Mesothelial cell of epicardium (in vitro differentiated cells): ENCODE measurements at places on chromosomes 4 and X.
A peak's percentile ranks its signal among the peaks of the same experiment; 100 is the strongest.

DNA sequence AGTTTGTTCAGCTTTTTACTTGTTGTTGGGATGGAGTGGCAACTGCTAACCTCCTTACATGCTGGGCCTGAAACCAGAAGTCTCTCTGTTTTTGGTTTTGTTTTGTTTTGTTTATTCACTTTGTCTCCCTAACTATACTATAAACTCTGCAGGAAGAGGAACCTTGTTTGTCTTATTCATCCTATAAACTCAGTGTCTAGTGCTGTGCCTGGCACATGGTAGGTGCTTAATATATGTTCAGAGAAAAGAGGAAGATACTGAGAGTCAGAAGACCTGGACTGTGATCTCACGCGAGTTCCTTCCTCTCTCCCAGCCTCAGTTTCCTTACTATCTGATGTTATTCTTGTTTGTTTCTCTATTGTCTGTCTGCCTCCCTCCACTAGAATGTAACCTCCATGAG, 71.3 kb downstream of the PRPS1 start:
- DNase-seq = no peak

- DNase-seq = no peak
Measured at GRCh38 chr4:139655116-139655515, 10.5 kb upstream of the MGST2 start.

DNA sequence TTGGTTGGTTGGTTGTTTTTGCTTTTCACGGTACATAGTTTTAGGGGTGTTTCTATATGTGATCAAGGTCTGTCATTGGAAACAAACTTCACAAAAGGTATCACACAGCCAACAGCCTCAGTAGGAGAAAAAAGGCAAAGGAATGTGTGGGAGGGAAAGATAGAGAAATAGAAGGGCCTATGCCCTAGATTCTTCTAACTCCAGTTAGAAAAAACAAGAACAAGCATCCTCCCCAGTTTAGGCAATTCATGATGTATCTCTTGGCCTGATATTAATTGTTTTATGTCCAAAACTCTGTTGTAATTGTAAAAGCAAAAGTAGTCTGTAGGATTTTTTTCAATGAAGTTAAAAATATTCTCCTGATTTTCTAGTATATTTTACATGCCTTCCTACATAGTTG, 192.4 kb upstream of the EDNRA start:
- no peak for DNase-seq

DNA sequence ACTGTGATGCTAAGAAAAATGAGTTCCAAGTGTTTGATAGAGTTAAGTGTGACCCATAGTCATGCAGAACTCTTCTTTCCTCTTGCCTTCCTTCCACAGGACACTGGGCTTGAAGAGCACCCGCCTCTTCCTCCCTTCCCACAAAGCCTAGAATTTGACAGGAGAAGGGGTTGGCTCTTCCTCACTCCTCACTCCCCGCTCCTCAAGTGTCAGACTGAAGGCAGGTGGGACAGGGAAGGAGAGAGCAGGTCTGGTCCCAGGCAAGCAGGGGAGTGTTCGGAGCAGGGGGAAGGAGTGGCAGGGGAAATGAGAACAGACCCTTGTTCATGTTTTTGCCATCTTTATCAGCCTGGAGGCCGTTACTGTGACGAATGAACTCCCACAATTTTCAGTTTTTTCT, 10.7 kb downstream of the MAGED2 start:
- no peak for DNase-seq

DNA sequence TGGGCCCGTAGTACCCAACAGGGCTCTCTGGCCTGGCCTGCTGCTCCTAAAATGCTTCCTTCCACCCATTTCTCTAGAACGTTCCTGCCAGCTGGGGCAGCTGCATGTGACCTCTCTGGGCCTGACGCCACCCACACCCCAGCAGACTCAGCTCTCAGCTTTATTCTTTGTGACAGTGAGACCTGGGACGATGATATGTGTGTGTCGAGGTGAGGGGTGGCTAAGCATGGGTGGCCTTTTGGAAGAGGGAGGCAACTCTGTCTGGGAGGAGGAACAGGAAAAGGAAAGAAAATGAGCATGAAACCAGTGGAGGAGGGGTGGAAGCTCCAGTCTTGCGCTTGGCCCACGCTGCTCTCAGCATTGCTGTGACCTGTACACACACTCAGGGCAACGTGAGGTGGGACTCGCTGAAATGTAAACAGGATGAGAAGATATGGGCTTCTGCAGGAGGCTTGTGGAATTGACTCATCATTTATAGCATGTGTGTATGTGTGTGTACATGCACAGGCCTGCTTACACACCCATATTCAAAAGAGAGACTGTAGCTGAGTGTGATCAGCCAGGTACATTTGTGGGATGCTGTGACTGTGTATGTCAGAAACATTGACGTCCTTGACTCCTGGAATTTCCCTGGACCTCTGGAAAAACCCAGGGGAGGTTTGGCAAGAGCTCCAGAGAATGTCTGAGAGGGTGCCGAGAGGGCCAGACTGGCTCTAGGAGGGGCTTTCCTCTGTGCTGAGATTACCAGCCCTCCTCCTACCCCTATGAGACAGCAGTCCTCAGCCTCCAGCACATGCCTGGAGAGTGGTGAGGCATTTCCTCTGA, 137.9 kb downstream of the PJA1 start:
- peak; percentile 21 for DNase-seq

GRCh38 chrX:149296092-149296491, 209.0 kb downstream of the IDS start:
- no peak for DNase-seq

DNA sequence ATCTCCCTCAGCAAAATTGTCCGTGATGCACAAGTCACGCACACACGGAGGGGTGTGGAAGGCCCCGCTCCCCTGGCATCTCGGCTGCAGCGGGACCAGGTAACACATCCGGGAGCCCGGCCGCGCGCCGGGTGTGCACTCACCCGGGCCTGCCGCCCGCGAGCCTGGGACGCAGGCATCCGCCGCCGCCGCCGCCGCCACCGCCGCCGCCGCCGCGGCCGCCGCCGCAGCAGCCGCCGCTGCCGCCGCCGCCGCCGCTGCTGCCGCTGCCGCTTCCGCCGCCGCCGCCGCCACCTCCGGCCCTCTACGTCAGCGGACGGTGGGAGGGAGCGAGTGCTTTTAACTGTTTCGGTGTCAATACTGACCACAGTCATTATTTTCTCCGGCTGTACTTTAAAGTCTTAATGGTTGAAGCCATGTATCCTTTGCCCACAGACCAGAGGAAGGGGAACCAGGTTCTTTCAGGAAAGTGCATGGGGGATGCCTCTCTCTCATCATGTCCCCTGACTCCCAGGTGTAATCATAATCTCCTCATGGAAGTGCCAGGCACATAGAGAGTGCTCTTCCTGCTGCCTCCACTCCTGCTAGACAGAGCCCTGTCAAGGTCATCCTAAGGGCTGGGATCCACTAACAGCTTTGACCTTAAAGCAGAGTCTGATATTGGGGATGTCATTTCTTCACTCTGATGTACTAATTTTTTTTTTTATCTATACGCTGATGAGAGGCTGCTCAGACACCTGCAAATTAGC, 38.0 kb downstream of the MAGEE2 start:
- DNase-seq = no peak

DNA sequence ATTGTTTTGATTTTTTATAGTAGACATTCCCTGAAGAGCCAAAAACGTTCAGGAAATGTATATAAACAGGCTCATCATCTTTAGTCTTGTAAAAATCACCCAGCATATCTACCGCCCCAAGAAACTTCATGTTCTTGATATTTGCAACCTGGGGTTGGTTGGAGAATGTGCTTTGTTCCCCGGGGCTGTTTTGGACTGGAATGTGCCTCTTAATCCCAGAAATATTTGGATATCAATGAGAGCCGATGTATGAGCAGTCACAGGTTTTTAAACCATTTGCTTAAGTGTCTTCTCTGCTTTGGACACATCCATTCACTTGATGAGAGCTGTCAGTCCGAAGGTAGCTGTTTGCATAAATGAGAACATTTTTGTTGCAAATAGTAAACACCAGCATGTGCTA, 449.7 kb downstream of the PCDH7 start:
- no peak for DNase-seq

- no peak for DNase-seq
Measured at GRCh38 chr4:48930654-48931053, 24.1 kb upstream of the OCIAD2 start.

DNA sequence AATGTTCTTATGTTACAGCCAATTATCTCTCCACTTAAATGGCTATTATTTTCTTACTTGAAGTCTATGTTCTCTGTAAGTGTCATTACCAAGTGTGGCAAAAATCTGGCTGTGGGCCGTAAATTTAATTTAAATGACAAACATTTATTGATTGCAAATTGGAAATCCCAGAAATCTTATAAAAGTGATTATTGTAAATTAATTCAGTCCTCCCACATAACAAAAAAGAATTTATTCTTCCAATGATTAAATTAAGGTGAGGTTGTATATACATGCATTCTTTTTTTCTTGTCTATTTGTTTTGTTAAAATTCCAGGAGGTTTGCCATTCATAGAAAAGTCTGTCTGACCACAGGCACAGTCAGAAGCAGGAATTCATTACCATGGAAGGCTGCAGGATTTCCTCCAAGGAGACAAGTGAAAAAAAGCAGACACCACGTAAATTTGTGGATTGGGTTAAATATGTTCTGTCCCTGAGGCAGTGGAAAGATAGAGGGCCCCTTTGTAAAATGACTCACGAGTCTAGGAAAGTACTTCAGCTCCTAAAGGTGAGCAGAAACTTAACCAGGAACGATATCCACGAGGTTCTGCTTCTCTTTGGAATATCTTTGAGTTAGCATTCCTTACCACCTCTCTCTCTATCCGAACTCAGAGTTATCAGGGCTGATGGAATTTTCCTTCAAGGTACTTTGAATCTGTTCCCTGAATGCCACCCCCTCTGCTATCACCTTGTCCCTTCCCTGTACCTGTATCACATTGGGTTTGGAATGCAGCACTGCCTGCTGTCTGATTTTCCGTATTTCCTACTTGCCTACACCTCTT, 10.7 kb downstream of the PPARGC1A start:
- no peak for DNase-seq

GRCh38 chr4:66059136-66059535, 388.8 kb upstream of the EPHA5 start:
- no peak for DNase-seq

- DNase-seq = no peak
Measured at GRCh38 chrX:1323315-1323714, 13.3 kb upstream of the IL3RA start.

DNA sequence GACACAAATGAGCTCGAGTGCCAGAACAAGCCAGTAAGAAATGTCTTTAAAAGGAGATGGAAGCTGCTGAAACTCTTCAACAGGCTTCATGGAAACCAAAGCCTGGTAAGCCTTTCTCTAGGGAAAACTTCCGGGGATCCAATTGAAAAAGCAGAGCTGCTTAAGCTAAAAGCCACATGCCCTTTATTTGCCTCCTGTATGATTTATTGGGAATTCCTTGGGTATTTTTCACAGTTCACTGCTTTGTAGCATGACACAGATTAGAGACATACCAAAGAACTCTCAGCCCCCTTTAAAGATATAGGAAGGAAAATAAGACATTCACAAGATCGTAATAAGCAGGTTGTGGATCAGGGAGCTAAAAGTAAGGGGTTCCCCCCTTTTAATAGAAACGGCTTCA, 6.5 kb upstream of the ARHGAP6 start:
- DNase-seq = no peak
